ENCODE measurements at places on chromosomes 11 and 22. TPM values are rescaled to one million over a fixed set of nuclear protein-coding genes. Genes with fewer than 3 reads are reported as not detected.

Gene MUC5B
- not detected for total RNA-seq

DNA sequence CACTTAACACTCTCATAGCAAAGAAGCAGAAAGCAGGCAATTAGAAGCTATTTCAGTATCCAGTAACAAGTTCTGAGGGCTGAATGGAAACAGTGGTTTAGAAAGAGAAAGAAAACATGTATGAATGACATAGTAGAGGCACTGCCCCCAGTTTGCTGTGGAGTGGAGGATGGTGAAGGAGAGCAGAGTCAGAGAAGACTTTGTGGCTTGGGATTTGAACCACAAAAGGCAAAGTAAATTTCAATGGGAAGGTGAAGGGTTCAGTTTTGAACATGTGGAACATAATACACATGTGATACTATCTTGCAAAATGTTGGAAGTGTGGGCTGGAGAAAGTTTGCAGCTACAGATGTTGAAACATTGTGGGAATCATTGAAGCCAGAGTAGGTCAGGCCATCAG, 81.4 kb downstream of the SNX19 start:
- no peak overlapping the region for H3K4me3 ChIP-seq
- H3K36me3 ChIP-seq, result peaks cover 4% of the 10 kb centered on the region
- no peak overlapping the region for H3K27ac ChIP-seq
- DNase-seq, result no peak
- H3K4me1 ChIP-seq, result no peaks in the 10 kb centered on the region
- peaks cover 19% of the 10 kb centered on the region for H3K27me3 ChIP-seq

Gene TMPRSS13
- total RNA-seq, result 3.0 TPM

Gene SCGB2A2
- not detected for total RNA-seq

Gene VWCE
- total RNA-seq, result 7.7 TPM

Gene BTG4
- total RNA-seq, result not detected

GRCh38 chr11:107564877-107565218, 687 bp downstream of the ALKBH8 start:
- no peak for DNase-seq
- peaks cover 4% of the 10 kb centered on the region for H3K36me3 ChIP-seq

GRCh38 chr22:29799217-29799680, 32.1 kb downstream of the UQCR10 start:
- no peak overlapping the region for H3K4me3 ChIP-seq
- H3K4me1 ChIP-seq, result no peaks in the 10 kb centered on the region

GRCh38 chr22:48306785-48307510, 1520.7 kb downstream of the BRD1 start:
- no peaks in the 10 kb centered on the region for H3K36me3 ChIP-seq
- H3K4me1 ChIP-seq, result no peaks in the 10 kb centered on the region
- H3K4me3 ChIP-seq, result no peak overlapping the region
- no peak overlapping the region for H3K27ac ChIP-seq

- no peak overlapping the region for H3K27ac ChIP-seq
- no peaks in the 10 kb centered on the region for H3K27me3 ChIP-seq
- H3K36me3 ChIP-seq, result peaks cover 1% of the 10 kb centered on the region
- no peak for DNase-seq
- H3K4me1 ChIP-seq, result no peaks in the 10 kb centered on the region
- no peak overlapping the region for H3K4me3 ChIP-seq
Measured at GRCh38 chr11:10109806-10110205, 184.2 kb downstream of the SBF2 start.

DNA sequence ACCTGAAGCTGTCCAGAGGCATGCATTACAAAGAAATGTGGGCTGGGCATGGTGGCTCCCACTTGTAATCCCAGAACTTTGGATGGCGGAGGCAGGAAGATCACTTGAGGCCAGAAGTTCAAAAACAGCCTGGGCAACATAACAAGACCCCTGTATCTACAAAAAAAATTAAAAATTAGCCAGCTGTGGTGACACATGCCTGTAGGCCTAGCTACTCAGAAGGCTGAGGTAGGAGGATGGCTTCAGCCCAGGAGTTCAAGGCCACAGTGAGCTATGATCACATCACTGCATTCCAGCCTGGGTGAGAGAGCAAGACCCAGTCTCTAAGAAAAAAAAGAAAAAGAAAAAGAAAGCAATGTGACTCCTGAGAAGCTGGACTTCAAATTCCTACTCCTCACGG, 138.5 kb upstream of the HSD17B12 start:
- peaks cover 56% of the 10 kb centered on the region for H3K27me3 ChIP-seq
- DNase-seq, result no peak
- H3K4me1 ChIP-seq, result no peaks in the 10 kb centered on the region
- H3K27ac ChIP-seq, result no peak overlapping the region
- no peak overlapping the region for H3K4me3 ChIP-seq

Gene KCNJ5
- total RNA-seq, result 0.05 TPM

Measured in activated T-cell treated with anti-CD3 and anti-CD28 coated beads, Interleukin-2, amount 50 U/mL, for 72 hours (primary cell).